H4 (cell line): ENCODE measurements at places on chromosomes 11 and 22.

DNA sequence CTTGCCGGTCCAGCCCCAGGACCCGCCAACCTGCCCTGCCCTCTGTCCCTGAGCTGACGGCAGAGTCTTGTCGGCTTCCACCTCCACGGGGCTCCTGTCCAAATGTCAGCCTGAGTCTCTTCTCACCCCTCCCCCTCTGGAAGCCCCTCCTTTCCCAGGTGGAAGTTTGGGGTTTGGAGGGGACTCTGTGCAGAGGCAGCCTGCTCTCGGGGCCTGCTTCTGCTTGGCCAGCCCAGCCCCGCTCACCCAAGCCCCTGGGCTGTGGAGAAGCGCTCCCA lies 31.0 kb downstream of the CTTN start:
- no peak for DNase-seq

DNA sequence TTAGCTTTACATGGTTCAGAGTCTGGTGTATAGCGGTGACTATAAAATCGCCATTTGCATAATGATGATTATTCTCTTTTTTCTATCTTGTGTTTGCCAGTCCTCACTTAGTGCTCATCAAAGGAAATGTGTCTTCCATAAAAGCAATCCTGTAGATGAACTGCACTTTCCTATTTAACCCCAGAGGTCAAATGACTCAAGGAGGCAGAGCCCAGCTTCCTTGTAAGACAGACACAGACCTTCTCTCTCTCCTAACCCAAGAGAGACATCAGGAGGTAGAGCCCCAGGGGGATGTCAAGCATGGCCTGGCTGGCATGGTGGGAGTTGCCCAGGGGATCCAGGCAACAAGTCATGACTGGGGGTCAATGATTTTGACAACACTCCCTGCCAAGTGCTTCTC lies 46.9 kb upstream of the CRTAM start:
- DNase-seq, result no peak

DNA sequence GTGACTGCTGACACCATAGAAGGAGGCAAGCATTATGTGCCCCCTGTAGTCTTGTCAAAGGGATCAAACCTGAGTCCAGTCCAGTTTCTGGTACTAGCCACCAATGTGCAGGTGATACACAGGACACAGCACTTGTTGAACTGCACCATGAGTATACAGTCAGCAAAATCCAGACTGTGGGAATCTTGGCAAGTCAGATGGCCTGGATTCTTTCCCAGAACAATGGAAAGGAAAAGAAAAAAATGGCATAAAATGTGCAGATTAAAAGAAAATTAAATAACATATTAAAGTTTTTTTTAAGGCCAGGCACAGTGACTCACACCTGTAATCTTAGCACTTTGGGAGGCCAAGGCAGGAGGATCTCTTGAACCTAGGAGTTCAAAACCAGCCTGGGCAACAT lies 16.8 kb downstream of the CRY2 start:
- no peak for DNase-seq

- no peak for DNase-seq
These were observed 269.0 kb upstream of the PDGFD start for GRCh38 chr11:104432981-104433380.

- DNase-seq, result no peak
These were observed 198.5 kb upstream of the NCAM1 start for GRCh38 chr11:112762707-112763090.

DNA sequence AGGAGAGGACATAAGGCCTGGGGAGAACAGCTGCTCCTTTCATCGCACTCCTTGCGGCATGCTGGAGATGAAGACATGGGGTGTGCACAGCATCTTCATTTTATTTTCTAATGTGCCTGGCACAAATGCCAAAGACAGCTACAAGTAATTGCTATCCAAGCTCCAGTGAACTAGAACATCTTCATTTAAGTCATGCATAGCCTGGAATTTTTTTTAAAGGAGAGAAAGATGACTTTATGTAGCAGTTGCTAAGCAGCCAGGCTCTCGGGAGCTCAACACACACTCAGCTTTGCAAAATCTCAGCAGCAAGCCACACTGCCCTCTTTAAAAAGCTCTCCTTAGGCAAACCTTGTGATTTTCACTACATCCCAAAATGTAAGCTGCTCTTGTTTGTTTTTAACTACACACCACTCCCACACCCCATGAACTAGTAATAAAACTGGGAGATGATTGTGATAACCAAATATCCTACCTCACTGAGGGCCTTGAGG lies 164.5 kb upstream of the POU2AF2 start:
- DNase-seq, result no peak

DNA sequence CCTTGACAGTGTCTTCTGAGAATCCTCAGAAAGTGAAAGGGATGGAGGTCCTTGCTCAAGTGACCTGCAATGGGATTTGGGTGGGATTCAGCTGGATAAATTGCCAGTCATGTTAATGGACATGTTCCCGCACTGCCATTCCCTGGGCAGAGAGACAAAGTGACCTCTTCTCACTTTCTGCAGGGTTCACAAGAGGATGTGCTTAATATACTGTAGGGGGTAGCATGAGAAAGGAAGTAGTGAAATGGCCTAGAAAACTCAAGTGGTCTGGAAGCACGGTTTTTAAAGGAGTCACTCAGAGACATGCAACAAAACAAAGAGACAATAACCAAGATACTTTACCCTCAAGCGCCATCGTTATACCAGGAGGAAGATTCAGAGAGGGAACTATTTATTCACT lies 70.2 kb downstream of the NELL1 start:
- no peak for DNase-seq

- DNase-seq, result no peak
These were observed 49.3 kb downstream of the TSPAN18 start for GRCh38 chr11:44775985-44776446.

DNA sequence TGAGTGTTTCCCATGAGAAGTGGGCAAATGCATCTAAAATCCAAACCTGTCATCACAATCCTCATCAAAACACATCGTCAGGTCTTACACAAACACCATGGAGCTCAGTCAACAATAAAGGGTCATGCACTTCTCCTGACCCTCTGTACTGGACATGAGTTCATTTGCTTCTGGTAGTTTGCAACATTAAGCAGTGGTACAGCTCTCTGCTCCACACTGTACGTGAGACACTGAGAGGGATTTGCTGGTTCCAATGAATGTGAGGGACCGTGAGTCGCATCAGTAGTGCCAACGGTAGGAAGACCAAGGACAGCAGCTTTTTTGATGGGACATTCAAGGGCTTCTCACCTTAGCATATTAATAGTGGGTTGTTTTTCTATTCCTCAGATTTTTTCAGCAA lies 752.3 kb downstream of the OPCML start:
- no peak for DNase-seq

DNA sequence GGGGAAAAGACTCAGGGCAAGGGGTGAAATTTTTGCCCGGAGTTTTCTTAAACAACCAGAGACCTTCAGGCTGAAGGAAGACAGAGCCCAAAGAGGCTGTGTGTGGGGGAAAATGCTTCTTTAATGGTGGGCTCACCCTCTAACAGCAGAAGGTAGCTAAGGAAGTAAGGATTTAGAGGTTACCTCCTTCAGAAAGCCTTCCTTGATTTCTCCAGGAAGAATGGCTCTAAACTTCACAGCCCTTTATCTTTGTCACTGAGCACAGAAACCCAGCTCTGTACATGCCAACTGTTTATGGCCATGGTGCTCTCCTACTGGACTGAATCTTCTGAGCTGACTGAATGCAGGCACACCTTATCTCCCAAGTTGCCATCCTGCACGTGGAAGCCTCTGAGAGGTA lies 196.0 kb downstream of the TENM4 start:
- no peak for DNase-seq

DNA sequence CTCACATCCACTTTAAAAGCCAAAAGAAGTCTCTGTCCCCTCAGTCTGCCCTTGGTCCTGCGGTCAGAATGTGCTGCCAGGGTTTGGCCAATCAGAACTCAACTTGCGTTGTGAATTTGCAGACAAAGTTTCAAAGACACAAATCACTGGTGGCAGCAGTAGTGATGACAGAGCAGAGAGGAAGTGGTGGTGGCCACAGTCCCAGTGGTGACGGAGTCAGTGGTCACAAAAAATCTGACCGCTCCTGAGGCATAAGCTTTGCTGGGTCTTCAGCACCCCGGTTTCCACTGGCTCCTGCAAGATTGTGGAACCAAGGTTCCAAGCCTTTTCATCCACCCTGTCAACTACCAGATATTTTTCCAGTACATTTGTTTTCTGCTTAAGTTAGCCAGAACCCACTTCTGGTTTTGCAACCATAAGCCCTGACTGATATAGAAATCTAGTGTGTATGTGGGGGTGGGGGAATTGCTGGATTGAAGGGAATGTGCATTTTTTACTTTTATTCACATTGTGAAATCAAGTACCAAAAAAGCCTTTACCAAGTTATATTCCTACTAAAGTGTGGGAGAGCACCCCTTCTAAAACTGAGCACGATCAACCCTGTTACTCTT lies 112.3 kb downstream of the TMPRSS5 start:
- peak; percentile 83 for DNase-seq
